Anterior cingulate cortex (tissue), 58 donors: ENCODE measurements at places on chromosomes 5 and 9.

- DNase-seq = no peak
Observed at GRCh38 chr5:139050432-139050831, 147.7 kb downstream of the SIL1 start.

GRCh38 chr5:5881294-5881693 lies 458.8 kb downstream of the ICE1 start:
- no peak for DNase-seq

- no peak for DNase-seq
Observed at GRCh38 chr9:73923796-73924195, 573.3 kb upstream of the RORB start.

DNA sequence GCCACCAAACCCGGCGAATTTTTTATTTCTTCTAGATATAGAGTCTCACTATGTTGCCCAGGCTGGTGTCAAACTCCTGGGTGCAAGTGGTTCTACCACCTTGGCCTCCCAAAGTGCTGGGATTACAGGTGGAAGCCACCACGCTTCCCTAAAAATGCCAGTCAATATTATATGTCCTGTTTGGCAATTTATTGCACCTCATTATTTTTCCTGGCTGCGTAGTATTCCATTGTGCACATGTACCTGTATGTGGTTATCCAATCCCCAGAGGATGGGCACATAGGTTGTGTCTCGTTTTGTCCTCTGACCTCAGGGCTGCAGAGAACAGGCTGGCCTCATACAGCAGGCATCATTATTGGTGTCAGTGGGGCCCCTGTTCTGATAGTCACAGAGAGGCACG lies 181.7 kb downstream of the C9orf50 start:
- DNase-seq = no peak

GRCh38 chr5:172283020-172283861 lies at the start of gene UBTD2:
Gene UBTD2, minus strand, starts transcription at chr5:172283764. Its CDS starts 99 bp downstream, at chr5:172283665.
- DNase-seq = peak; percentile 67
